ENCODE measurements at places on chromosomes 7 and 10.

- DNase-seq = no peak
Measured at GRCh38 chr7:148230296-148230695, 360.3 kb upstream of the C7orf33 start.

DNA sequence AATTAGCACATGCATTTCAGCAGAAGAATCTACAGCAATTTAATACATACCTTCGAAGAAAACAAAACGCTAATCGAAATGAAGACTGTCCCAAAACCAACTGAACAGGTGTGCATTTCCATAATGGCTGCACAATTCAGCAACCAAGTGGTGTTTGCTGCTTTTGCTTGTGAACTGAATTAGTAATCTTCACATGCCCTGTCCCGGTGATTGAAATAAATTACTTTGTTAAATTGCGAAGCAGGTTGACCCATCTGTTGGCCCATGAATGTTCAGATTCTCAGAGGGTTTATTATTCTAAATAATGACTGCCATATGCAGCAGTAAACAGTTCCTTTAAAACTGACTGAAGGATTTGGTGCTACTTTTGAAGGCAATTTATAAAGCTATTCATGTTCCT is 445.2 kb upstream of the NFE2L3 start:
- no peak for DNase-seq

GRCh38 chr10:69963178-69963834 is 89.3 kb upstream of the MACROH2A2 start:
- no peak for DNase-seq

DNA sequence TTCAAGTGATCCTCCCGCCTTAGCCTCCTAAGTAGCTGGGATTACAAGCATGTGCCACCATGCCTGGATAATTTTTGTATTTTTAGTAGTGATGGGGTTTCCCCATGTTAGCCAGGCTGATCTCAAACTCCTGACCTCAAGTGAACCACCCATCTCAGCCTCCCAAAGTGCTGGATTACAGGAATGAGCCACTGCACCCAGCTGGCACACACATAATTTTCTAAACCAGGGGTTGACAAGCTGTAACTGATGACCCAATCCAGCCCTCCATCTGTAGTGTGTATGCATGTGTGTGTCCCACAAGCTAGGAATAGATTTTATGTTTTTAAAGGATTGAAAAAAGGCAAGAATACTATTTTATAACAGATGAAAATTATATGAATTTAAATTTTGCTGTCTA is 125.9 kb upstream of the INSYN2A start:
- DNase-seq = no peak

DNA sequence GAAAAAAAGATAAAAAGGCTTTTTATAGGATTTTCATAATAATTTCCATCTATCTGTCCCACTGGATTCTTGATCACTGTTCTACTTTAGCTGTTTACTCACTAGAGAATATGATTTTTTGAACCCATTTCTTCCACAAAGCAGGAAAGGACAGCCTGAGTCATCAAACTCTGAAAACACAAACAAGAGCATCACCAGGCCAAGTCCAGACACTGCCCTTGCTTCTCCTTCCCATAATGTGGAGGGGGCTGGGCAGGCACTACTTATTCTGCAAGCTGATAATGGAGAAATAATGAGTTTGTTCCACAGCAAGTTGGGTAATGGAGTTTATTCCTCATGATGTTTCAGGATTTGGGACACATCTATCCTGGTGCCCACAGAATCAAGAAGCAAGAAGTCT is 13.0 kb upstream of the KCNIP2 start:
- DNase-seq = no peak

- no peak for DNase-seq
Measured at GRCh38 chr10:101824736-101825135, 6.5 kb upstream of the OGA start.

DNA sequence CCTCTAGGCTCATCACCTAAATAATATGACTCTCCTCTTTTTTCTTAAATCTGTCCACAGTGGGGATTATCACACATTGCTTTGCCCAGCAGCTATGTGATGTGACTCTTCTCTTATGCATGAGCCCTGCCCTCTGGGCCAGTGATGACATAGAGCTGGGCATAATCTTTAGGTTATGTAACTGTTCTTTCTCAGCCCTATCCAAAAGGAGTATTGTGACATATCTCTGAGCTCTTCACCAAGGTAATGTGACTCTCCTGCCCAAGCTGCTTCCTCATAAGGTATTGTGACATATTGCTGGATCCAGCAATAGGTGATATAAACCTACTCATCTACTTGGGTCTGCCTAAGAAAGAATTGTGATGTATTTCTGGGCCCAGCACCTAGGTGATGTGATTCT is 37.7 kb upstream of the ZNF107 start:
- DNase-seq = no peak

DNA sequence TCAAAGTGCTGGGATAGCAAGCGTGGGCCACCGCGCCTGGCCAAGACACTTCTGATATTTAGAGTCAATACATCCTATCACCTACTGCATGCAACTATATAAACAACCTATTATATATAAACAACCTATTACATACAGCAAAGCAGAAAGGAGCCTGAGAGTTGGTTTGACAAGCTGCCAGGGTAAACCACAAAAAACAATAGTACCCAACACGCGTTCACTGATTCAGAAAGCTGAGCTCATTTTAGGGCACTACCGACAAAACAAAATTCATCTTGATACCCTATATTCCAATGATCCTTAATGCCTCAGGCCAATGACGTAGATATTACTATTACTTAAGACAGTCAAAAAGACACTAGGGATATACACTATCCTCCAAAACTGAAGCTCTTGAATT is 16.2 kb downstream of the MALSU1 start:
- no peak for DNase-seq
